ENCODE measurements at places on chromosomes 7 and 10.

- DNase-seq: peak; percentile 1
Measured at GRCh38 chr7:158394936-158395335, 192.7 kb downstream of the PTPRN2 start.

- no peak for DNase-seq
Measured at GRCh38 chr10:62626817-62627216, 177.7 kb upstream of the ADO start.

GRCh38 chr10:72175149-72175548 is 40.7 kb upstream of the ANAPC16 start:
- DNase-seq: peak; percentile 40

DNA sequence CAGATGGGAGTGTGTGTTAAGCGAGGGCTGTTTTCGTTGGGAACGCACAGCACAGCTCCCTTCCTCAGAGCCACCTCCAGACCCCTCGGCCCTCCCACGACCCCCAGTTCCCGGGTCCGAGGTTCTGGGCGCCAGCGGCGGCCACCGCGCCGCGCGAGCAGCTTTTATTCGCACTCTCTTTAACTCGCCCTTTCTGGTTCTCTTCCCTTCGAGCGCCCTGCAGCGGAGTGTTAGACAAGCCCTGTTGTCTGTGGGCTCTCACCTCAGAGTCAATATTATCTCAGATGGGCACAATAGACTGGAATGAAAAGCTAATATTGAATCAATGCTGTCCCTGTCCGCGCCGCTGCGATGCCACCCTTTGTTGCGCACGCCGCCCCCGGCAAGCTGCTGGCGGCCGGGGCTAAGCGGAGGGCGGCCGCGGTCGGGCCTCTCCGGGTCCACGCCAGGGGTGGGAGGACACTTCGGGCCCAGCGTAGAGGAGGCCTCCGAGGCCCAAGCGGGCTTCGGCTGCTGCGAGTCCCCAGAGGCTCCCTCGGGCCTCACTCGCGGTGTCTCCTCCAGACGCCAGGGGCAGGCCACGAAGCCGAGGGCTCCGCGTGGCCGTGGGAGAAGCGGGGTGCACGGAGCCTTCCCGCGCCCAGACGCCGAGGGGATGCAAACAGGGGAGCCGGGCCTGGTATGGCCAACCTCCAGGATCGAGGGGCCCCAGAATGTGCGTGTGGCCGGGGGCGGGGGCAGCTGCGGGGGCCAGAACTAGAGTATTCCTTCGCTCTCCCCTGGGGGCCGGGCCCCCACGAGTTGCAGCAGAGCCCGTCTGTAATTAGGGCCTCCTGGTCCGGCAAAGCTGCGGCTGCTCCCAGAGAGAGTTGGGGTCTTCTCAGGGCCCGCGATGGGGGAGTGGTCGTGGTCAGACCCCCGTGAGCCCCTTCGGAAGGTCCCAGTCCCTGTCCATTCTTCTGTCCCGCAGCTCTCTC is 7.9 kb upstream of the EMX2 start:
- no peak for DNase-seq

DNA sequence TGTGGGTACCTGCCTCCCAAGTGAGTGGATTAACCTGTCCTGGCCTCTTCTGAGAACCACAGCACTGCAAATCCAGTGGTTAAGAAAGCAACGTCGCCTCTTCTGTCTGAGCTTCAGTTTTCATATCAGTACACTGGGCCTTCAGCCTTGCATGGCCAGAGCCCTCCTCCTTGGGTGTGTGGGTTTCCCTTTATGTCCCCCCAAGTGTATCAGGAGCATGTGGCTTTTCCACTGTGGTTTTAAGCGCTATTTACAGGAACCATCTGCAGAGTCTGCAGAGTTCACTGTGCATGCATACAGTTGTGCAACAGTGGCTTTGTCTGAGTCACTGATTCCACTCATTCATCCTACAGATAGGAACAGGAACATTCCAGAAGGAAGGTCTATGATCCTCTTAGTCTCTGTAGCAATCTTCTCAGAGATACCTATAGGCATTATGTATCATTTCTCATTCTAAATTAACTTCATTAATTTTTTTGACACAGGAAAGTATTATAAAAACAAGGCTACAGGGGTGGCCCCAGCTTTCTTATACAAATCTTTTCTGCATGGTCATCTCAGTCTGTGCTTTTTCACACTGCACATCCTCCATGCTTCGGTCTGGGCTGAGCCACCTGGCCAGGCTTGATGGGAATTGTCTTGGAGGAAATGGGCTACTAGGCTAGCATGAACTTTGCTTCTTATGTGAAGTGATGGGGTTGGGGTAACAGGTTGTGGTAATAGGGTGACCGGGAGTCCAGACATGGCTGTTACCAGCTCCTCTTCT is 17.1 kb downstream of the MBL2 start:
- DNase-seq: peak; percentile 90

DNA sequence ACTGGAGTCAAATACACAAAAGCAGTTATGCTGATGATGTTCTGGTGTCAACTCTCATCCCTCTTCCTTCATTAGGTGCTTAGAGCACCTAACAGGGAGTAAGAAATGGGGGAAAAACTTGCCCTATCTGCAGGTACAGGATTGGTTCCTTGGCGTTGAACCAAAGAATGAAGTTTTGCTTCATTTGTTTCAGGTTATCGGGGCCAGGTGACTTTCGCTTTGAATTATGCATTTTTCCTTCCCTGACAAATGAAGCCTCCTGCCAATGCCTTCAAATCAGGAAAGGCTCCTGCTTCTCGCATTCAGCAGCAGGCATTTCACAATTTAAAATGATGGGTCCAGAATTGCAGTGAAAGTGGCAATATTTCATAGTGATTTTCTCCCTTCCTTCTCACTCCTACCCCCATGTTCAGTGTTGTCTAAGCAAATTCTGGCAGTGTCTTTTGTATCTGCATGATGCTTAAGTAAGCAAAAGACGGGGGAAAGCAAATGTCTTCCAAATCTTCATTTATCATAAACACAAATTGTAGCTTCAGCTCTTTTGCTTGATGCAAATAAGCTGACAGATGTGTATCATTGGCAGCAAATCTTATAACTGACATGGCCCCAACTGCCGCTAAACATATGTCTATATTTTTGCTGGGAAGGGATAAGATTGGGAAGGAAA is 29.4 kb downstream of the DNAJB9 start:
- DNase-seq: no peak

DNA sequence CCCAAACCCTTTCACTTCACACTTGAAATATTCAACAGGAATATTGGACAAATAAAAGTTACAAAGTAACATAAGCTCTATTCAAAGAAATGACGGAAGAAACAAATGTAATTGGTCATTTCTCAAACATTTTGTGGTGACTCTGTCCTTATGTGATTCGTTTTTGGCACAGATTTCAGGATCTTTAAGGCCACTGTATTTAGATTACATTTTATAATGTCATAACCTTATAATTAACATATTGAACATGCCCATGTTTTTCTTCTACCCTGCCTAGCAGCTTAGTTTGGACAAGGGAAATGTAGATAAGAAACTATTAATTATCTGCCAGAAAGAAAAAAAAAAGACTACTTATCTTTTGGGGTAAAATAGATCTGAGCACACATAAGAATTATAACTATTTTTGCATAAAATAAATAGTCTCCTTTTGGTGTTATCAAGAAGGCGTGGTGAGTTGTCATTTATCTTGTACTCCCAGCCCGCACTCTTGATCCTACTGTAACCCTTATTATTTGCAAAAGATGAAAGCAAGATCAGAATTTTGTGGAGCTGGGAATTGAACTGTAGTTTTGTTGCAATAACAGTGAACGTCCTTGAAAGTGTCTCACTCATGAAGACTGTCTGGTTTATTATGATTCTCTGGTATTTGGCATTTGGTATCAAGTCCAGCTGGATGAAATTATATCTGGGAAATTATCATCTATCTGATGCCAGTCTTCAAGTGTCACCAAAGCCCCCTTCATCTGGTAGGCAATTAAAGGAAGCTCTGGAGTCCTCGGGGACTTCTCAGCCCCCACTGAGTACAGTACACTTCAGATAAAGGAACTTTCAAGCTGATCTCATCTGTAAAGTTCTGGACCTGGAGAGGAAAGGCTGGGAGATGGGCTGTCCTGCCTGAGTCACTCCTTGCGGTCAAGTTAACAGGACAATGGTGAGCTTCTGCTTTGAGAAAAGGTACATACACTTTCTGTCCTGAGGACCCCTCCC is 175.7 kb upstream of the INHBA start:
- peak; percentile 25 for DNase-seq

DNA sequence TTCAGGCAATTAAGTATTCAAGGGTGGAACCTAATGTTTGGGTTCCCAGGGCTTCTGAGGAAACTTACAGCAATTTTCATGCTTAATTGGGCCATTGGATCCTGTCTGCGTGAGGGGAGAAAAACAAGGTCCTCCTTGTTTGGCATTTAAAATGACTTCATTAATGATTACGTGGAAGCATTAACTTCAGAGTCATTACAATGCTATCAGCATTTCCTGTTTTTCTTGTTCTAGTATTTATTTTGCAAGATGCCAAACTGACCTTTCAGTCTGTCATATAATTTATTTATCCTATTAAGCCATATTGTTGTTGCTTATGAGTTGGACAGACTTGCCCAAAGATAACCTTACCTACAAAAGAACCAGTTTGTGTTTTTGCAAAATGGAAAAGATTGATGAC is 324.1 kb upstream of the LRRN3 start:
- DNase-seq: no peak

DNA sequence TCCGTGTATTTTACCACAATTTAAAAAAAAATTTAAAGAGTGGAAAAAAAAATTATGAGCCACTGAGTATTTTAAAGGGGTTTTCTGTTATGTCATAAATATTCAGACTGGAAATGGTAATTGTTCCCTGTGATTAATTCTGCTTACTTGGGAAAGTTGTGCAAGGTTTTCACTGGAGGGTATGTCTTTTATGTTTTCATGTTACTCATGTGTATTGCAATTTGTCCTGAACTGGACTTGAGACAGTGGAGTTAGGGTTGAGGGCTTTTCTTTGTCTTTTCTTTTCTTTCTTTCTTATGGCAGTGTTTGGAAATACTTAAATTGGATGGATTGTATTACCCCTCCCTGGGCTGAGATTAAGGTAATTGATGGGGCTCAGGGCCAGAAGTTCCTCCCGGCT is 257.7 kb downstream of the BAMBI start:
- DNase-seq: no peak

GRCh38 chr7:138573741-138574140 is 113.7 kb downstream of the TRIM24 start:
- DNase-seq: no peak

GRCh38 chr10:3687510-3688081 is 97.4 kb downstream of the KLF6 start:
- DNase-seq: no peak

DNA sequence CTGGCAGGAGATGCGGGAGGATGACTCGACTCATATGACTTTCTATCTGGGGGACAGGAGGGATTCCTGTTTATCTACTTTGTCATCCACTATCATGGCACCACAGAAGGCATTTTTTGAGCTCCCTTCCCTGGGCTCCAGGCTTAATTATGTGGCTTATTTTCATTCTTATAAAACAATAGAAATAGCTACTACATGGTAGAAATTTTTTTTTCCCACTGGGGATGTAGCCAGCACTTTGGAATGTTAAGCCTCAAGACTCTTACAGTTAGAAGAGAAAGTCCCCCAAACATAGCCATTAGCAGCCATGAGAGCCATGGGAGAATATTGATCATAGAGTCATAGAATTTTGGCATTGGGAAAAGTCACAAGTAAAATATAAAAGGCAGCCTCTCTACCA is 14.6 kb upstream of the FAM180A start:
- no peak for DNase-seq

DNA sequence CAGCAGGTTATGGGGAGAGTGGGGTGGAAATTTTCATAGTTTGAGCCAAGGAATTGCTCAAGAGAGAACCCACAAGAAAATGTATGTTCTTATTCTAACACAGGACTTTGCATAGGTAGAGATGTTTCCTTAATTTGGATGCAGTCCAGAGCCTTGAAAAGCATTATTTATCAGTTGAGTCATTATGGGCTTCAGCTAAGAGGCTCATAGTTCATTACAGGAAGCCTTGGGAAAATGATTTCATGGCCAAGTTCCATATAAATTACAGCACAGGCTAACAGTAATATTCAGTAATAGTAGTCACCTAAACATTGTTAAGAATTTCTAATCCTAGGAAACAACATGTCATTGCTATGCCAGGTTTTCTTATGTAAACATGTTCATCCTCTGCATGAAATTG is 131.1 kb upstream of the PTPRZ1 start:
- DNase-seq: no peak

DNA sequence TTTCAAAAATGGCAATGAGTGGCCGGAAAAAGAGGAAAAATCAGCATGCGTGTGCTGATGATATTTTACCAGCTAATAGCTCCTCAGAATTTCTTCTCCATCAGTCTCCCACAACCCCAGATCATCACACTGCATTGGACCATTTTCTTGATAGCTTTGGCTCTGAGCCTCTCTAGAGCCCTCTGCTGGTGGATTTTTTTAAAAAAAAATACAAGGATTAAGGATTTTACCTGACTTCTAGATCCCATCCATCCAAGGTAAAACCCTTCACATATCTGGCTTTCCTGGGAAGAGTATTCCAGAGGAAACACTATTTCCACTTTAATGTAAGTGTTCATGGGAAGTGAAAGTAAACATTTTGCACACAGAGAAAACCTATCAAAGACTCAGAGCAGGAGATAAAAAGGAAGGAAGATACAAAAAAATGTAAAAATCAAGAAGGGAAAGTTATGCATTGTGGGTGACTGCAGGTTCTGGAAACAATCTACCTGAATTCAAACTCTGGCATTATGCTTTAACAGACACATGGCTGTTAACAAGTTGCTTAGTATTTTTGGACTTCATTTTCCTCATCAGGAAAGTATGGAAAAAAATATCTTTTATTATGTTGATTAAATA is 380.9 kb downstream of the LRRTM3 start:
- DNase-seq: peak; percentile 72

DNA sequence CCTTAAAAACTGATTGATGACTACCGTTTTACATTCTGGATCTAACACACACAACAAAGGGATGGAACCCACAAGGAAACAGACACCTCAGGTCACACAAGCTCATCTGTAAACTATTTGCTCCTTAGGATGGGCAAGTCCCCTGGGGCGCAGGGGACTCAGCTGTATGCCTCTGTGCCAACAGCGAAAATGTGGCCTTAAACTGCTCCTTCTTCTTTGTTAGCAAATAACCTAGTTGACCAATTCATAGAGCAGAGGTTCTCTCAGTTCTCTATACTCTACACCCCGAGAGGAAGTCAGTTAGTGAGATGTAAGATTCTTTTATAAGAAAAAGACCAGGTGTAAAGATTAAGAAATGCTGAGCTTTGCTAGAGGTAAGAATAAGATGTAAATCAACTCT is 181.9 kb upstream of the PRSS58 start:
- no peak for DNase-seq

All from OCI-M1 (cell line).